ENCODE measurements at places on chromosomes 11 and 22.

- DNase-seq = no peak
Measured at GRCh38 chr22:49959782-49960158, 802 bp upstream of the PIM3 start.

DNA sequence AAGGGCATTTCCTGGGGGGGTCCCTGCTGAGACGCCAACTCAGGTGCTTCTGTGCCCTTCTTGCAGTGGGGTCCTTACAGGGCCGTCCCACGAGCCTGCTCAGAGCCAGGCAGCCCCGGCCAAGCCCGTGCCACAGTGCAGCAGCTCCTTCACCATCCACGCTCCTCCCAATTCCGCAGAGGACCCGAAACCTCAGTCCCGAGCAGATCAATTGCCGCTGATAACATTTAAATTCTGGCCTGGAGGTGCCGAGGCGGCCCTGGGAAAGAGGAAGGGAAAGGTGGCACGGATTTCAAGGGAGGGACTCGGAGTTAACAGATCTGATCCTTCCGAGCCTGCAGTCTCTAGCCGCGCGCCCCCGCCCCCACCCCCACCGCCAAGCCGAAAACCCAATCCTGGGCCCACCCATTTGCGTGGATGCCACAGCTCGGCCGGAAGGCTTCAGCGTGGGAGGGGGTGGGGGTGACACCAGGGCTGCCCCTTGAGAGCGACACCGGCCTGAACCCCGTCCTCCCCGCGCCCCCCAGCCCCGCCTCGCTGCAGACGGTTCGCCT is 32.3 kb upstream of the JAM3 start:
- peak; percentile 57 for DNase-seq

DNA sequence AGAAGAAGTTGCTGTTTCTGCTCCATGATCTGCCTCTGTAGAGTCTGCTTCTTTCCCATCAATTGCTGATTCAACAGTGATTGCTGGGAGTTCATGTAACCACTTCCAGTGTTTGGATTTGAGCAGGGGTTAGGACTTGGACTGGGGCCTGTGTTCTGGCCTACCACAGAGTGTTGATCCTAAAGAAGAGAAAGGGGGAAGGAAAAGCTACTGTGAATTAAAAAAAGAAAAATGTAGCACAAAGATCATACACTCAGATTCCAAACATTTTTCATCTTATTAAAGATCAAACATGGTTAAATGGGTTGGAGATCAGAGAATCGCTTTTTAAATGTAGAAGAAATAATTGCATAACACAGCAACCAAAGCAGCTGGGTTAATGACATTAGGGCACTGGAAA is 67.6 kb upstream of the MTMR2 start:
- DNase-seq = no peak

- peak; percentile 93 for DNase-seq
Measured at GRCh38 chr22:30386960-30387827, at the start of gene RNF215. Gene RNF215 (minus strand): TSS chr22:30387411. CDS start chr22:30387313, 98 bp downstream.

- DNase-seq = no peak
Measured at GRCh38 chr11:27496461-27496860, 10.1 kb downstream of the LIN7C start.

DNA sequence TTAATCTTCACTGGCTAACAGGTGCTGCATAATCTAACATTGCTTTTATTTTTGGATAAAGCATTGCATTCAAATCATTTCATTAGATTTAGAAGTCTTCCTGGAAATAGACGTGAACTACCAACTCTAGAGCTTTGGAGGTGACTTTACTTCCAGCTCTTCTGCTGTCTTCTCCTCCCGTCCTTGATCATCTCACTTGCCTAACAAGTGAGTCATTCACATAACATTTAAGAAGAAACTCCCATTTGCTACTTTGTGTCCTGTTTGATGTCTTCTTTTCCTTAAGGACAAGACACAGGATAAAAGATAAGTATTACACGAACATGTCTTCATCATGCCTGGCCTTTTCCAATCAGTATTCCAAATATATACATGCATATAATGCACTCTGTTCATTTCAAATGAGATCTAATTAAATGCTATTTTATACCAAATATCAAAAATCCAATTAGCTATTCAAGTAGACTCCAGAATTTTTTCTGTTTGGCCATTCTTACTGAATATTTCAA is 88.3 kb downstream of the BDNF start:
- no peak for DNase-seq

DNA sequence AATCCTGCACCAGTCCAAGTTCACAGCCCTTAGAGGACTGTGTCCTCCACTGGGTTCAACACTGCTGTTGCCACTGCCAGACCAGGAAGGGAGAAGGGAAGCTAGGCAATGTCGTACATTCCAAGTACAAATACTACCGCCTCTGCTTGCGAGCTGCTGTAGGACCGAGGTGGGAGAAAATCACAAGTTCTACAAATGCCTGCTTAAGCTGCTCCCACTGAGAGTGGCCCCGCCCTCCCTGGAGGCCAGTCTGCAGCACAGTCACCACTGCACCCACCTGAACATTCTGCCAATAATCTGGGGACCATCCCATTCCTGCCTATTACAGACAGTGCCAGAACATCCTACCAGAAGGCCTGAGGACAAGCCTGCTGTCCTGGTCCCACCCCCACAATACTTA is 707.5 kb upstream of the ANO5 start:
- DNase-seq = no peak

GRCh38 chr11:108131993-108132392 is 10.6 kb downstream of the ACAT1 start:
- no peak for DNase-seq

DNA sequence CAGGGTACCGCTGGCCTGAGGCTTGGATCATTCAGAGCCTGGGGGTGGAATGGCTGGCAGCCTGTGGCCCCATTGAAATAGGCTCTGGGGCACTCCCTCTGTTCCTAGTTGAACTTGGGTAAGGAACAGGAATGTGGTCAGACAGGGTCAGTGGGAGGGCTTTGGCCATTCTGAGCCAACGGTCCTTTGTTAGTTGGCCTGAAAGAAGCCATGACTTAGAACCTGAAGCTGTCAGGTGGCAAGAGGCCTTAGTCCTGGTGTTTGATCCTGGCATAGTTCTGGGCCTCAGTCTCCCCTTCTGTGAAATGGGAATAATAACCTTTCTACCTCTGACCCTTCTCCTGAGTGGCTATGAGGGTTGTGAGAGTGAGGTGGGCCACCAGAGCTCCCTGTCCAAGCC is 8.3 kb downstream of the PGAP2 start:
- no peak for DNase-seq

DNA sequence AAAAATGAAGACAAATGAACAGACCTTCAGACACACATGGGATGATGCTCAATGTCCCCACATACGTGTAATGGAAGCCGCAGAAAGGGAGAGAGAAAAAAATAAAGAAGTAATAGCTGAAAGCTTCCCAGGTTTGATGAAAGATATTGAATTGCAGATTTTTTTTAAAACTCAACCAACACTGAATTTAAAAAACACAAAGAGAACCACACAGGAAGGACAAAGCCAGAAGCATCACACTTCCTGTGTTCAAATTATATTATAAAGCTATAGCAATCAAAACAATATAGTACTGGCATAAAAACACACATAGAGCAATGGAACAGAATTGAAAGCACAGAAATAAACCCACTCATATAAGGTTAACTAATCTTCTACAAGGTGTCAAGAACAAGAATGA is 26.5 kb downstream of the TMEM45B start:
- DNase-seq = no peak

DNA sequence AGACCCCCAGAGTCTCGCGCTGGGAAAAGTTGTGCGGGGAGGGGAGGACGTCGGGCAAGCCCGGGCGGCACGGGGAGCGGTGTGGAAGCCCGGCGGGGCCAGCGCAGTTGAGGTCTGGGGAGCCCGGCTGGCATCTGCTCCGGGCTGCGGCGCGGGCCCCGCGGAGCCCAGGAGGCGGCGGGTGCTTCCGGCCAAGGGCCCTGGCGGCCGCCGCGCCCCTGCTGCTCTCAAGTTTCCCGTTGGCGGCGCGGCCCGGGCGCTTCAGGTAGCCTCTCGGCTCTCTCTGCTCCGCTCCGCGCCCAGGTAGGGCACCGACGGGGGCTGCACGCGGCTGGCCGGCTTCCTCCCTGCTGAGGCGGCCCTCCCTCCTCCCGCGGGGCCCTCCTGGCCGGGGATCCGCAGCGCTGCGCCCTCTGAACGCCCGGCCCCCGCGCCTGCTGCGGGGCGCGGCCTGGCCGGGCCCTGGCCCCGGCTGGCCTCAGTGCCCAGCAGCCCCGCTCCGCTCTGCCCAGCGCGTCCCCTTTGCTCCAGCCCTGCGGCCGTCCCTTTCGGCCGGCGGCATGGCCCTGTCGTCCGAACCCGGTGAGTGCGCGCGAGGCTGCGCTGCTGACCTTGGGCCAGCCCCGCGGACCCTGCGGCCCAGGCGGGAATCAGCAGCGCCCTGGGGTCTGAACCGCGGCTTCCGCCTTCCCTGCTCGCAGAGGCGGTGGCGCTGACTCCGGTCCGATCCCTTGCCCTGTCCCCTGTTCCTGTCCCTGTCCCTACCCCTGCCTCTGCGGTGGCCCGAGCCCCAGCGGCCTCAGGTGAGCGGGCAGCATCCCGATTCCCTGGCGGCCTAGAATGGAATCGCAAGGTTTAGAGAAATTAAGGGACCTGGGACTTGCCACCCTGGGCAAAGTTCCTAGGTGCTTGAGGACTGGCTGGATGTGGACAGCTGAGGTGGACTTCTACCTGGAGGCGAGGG is 4.3 kb upstream of the AMPD3 start:
- no peak for DNase-seq

DNA sequence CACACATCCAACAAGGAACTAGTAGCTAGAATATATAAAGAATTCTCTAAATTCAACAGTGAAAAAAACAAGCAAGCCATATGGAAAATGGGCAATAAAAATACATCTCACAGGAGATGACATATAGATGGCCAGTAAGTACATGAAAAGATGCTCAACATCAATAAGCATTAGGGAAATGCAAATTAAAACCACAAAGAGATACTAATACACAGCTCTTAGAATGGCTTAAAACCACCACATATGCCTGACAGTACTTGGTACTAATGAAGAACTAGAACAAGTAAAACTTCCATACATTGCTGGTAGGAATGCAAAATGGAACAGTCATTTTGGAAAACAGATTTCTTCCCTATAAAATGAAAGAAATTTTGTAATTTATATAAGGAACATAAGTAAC is 71.6 kb upstream of the GAB2 start:
- DNase-seq = no peak

DNA sequence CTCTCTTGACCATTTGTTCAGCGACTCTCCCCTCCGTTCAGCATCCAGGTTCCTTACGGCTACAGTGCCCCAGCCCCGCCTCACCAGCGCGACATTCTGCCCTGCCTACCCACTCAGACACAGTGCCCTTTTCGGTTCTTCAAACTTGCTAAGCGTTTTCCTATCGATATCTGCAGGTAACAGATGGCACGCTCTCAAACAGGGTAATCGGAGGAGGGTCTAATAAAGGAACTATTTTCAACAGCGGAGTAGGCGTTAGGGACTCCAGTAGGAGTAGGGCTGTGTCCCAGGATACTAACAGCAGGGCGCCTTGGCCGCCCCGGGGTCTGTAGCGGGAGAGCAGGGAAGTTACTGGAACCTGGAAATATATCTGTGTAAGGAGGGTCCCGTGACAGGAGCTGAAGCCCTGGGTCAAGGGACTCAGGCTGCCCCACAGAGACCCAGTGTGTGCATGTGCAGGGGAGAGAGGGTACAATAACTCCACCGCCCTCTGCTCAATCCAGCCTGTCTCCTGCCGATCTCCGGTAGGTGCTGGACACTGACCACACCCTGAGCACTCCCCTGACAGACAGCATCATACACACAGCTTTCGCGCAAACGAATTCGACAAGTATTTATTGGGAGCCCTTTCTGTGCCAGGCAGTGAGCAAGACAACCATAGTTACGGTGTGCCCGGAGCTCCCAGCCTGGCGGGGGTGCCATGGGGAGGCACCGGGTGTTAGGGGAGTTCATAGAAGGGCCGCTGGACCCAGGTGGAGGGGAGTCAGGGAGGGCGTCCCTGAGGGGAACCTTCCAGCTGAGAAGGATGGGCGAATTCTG is 2.1 kb downstream of the KLHL35 start:
- DNase-seq = no peak

- DNase-seq = no peak
Measured at GRCh38 chr22:27581236-27581635, 220.3 kb downstream of the MN1 start.

- peak; percentile 98 for DNase-seq
Measured at GRCh38 chr22:37561212-37562048, 1.1 kb downstream of the CDC42EP1 start.

GRCh38 chr11:60370252-60370810 is 8.0 kb upstream of the MS4A7 start:
- no peak for DNase-seq

GRCh38 chr11:77069336-77069968 is 2.7 kb downstream of the CAPN5 start:
- no peak for DNase-seq

- DNase-seq = peak; percentile 57
Measured at GRCh38 chr22:32985899-32986765, 72.0 kb downstream of the SYN3 start.

GRCh38 chr22:20964090-20964798 is 2.8 kb upstream of the AIFM3 start:
- DNase-seq = no peak

GRCh38 chr11:17519061-17519885 is 24.9 kb downstream of the USH1C start:
- no peak for DNase-seq

- no peak for DNase-seq
Measured at GRCh38 chr11:74135127-74135840, 35.5 kb downstream of the C2CD3 start.

DNA sequence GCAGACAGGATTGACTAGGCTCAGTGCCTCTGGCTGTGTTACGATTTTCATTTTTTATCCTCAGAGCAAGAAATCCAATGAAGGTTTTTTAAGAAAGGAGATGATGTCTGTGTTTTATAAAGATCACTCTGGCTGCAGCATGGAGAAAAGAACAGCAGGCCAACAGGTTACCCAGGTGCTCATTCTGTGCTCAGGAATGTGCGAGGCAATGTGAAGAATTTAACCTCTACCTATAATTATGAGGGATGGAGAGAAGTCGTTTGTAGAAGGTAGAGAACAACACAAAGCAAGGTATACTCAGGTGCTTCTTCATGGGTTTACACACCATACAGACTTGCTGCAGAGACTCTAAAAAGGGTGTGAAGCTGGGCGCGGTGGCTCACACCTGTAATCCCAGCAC is 10.0 kb upstream of the RTCB start:
- DNase-seq = no peak

- DNase-seq = no peak
Measured at GRCh38 chr11:130037058-130037457, 32.6 kb upstream of the APLP2 start.

- no peak for DNase-seq
Measured at GRCh38 chr11:26665036-26665435, 56.8 kb downstream of the SLC5A12 start.

- DNase-seq = no peak
Measured at GRCh38 chr22:36828815-36829214, 12.0 kb upstream of the PVALB start.

- DNase-seq = no peak
Measured at GRCh38 chr11:12860827-12861226, 148.3 kb upstream of the RASSF10 start.

GRCh38 chr11:86632499-86633269 is 39.7 kb downstream of the ME3 start:
- DNase-seq = no peak

- no peak for DNase-seq
Measured at GRCh38 chr11:69241844-69242243, 52.1 kb upstream of the MYEOV start.

GRCh38 chr11:90764691-90765090 is 541.8 kb upstream of the CHORDC1 start:
- DNase-seq = no peak

- peak; percentile 94 for DNase-seq
Measured at GRCh38 chr22:29799217-29799680, 32.1 kb downstream of the UQCR10 start.

GRCh38 chr11:86303257-86303656 is 1.2 kb downstream of the HIKESHI start:
- no peak for DNase-seq

Data from right cardiac atrium (tissue), 5 donors.